NCI-H1417 (cell line): ENCODE measurements at places on chromosomes 4 and X.

- DNase-seq = no peak
These were observed 295.5 kb downstream of the SLC7A11 start for GRCh38 chr4:137946453-137947174.

- DNase-seq = no peak
These were observed 14.1 kb downstream of the CXCL1 start for GRCh38 chr4:73883306-73883705.

GRCh38 chr4:72378901-72379300, 190.1 kb downstream of the ADAMTS3 start:
- DNase-seq = no peak

DNA sequence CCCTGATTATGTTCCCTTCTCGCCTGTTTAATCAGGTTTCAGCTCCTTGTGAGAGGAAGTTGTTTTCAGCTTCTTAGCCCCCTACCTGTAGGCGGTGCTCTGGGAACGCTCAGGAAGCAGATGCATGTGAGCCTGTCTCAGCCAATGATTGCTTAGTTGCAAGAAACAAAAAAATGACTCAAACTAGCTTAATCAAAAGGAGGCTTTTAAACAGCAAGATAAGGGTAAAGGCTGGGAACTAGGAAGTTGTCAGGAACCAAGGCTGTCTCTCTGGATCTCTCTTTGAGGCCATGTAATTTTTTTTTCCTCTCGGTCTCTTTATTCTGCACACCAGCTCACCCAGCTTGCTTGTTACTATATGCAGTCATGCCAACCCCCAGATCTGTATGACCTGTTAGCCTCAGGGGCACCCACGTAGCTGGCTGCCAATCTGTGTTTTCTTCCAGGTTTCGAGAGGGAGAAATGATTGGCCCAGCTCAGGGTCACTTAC, 109.1 kb downstream of the PTTG2 start:
- DNase-seq = no peak

DNA sequence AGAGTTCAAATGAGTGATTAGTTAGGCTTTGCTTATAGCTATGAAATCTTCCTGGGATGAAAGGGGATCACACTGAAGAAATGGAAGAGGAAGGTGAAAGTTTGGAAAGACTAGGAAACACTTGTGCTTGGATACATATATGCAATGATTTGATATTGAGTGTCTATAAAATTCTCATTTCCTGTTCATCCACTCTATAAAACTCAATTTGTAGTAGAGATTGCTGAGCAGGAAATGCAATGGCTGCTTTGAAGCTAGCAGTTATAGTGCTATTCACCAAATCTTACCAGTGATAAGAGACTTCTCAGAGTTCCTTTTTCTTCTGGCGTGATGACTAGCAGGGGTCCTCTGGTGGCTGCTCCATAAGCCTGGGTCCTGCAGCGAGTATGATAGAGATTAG, 128.1 kb upstream of the HPF1 start:
- DNase-seq = no peak

DNA sequence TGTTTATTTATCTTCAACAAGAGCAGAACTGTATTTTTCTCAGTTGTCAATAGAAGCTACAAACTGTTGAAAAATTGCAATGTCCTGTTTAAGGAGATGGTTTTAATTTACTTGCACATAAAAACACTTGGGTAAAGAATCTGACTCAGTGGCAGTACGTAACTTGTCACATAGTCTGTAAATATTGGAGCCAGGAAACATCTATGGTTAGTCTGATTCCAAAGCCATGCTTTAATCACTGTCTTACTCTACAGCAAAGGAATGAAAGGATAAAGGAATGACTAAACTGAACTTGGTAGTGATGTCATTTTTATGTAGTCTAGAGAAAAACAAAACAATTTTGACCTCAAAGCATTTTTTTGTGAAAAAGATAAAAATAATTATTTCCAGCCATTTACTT, 537.2 kb downstream of the STIM2 start:
- DNase-seq = no peak

GRCh38 chr4:152590179-152591031, 54.5 kb upstream of the FBXW7 start:
- DNase-seq = peak; percentile 4

GRCh38 chr4:75069493-75070074, 136.7 kb downstream of the PARM1 start:
- no peak for DNase-seq

- DNase-seq = peak; percentile 35
These were observed 5.7 kb downstream of the TCEANC start for GRCh38 chrX:13658602-13659001.

DNA sequence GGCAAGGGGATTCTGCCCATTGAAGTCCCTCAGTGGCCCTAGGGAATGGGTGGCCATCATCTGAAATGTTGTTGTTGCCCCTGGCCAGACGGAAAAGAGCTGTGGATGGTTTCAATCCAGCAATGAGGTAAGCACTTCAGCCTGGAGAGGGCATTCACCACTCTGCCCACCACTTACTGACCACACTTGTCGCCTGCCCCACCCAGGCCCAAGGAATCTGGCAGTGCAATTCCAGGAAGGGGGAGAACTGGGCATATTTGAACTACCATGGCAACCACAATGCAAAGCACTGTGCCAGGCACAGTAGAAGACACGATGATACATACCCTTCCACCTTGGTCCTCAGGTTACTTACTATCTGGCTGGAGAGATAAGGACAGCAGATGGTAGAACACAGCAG, 161.6 kb downstream of the PDGFRA start:
- no peak for DNase-seq

DNA sequence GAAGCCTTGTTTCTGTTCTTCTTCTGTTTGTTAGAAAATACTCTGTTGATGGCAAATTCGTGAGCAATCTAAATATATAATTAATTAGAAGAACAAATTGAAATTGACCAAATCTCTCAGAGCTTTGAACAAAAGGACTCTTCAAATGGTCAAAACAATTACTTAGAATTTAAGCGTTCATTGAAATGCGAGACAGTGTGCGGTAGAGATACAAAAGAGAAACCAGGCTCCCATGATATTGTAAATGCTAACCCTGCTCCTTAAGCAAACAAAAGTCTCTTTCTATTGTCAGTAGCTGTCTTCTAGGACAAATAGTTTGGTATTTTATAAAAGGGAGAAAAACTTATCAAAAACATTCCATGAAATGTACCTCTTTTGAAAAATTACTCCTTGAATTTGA, 453.4 kb upstream of the MAGEB2 start:
- peak; percentile 30 for DNase-seq

DNA sequence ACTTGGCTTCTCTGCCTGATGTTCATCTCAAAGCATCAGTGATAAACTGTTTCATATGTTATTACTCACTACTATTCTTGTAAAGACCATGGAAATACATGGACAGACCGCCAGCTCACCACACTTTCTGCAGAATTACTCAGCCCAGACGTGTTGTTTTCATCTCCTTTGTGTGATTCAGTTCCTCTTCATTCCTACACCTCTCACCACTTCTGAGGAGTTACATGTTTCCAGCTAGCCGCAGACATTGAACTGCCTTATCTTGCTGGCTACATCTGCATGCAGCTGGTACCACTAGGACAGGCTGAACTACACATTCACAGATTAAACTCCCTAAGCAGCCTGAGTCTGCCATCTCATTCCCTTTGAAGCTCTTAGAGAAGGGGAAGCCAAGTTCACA, 443.2 kb upstream of the FGF16 start:
- no peak for DNase-seq

GRCh38 chr4:156420623-156421022, 467.0 kb upstream of the CTSO start:
- no peak for DNase-seq

DNA sequence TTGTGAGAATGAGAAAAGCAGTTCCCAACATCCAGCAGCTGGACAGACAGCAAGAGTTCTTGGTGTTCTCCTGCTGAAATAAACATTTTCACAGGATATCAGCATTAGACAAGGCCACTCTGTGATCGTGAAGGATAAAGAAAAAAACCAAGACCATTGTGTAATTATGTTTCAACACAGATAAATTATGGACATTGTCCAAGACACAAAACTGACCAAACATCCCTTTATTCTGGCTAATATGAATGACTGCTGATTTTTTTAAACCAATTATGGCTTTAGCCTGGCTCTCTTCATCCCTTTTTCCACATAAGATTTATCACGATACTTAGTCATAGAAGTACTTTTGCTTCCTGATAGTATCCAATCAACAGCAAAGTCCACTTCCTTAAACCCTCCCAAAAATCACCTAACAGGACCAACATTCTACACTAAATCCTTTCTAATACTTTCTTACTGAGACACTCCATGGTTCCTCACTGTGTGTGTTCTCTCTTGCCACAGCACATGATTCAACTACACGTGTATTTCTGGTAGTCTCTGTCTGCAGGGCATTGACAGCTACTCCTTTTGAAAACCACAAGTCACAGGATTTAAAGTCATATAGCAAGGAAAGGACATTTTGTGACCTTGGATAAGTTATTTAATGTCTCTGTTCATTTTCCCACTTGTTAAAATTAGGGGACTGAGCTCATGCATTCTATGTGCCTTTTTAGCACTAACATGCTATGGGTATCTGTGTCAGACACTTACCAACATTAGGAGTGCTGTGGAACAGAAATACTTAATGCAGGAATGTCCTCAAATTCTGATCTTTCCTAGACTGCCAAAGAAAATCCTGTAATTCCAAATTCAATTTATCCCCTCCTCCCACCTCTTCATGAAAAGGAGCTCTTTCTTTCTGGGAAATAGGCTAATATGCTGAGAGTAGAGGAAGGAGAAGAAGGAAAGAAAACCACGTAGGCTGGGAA, 137.2 kb upstream of the PGRMC2 start:
- no peak for DNase-seq

DNA sequence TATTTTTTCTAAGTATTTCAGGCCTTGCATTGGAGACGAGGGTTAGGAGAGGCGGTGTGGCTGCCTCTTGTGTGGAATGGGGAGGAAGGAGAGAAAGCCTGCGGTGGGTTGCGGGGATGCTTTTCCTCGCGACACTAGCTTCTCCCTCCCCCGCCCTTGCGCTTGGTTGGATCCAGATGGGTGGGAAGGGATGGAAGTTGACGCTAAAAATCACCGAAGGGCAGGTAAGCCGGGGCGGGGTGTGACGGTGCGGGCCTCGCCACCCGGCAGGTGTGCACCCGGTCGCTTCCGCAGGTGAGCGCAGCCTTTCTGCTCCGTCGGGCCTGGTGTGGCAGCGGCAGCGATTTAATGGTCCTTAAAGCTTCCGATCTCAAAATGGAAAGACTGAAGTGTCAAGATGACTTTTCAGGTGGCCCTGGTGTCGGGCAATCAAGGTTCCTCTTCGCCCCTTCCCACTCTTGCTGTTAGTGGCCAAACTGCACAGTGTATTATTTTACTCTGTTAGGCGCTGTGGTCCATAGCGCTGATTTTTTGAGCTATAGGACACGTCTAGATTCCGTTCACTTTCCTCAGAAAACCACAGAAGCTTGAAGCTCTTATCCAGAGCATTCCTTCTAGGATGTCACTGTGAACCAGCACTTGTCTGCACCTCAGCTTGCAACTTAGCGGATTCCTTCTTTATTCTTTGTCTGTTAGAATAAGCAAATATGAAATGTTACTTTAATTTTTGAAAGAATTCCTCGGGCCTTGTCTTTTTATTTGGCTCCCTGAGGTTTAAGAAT, 765 bp downstream of the ENOPH1 start:
- peak; percentile 91 for DNase-seq

- peak; percentile 8 for DNase-seq
These were observed 334.6 kb upstream of the CPEB2 start for GRCh38 chr4:14667624-14668151.

DNA sequence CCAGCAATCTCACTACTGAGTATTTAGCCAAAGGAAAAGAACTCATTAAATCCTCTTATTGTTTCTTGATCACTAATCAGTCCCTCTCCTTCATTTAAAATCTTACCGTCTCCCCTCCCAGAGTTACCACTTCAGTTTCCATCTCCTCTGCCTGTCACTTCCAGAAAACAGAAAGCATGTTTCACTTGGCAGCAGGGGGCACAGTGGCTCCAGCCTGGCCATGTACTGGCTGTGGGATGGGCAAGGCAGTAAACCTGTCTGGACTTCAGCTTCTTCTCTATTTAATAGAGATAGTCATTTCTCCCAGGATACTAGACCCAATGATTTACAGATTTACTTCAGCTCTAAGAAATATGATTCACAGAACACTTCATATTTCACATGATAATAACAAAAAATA, 63.2 kb downstream of the CD40LG start:
- peak; percentile 45 for DNase-seq
